Astrocyte of the spinal cord (primary cell): ENCODE measurements at places on chromosomes 12 and 14.

GRCh38 chr14:99412117-99413061, 68.3 kb downstream of the SETD3 start:
- DNase-seq, result peak; percentile 66

DNA sequence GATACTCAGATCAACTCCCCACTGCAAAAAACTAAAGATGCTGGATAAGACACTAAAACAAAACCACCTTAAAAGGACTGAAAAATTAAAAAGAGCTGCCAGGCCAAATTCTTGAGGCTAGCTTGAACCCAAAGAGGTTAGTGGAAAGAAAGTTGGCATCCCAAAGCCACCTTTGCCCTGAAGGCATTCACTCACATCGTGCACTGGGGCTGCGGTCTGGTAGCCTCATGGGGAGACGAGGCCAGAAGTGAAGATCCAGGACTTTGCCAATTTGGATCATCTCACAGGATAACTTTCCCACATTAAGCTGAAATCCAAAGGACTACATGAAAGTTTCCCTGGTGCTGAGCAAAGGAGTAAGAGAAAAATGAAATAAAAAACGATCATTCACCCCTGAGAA, 63.9 kb downstream of the EFCAB11 start:
- no peak for DNase-seq

- no peak for DNase-seq
Observed at GRCh38 chr12:65168681-65169319, 583 bp upstream of the LEMD3 start.

DNA sequence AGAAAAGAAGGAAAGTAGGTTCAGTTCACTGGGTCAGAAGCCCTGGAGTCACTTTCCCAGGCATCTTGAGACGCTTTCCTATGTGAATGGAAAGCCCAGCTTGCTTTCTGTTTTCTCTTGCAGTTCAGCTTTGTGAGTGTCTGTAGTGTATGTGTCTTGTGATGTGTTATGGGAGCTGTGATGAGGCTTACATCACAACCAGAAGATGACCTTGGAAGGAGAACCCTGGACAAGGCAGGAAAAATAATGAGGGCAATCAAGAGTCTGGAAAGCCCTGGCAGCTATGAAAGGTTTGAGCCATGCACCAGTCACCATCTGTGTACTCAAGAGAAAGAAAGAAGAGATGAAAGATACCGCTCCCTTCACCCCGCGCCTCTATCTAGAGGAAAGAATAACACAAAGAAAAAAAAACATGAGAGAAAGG, 35.2 kb upstream of the PTGR2 start:
- DNase-seq, result no peak

DNA sequence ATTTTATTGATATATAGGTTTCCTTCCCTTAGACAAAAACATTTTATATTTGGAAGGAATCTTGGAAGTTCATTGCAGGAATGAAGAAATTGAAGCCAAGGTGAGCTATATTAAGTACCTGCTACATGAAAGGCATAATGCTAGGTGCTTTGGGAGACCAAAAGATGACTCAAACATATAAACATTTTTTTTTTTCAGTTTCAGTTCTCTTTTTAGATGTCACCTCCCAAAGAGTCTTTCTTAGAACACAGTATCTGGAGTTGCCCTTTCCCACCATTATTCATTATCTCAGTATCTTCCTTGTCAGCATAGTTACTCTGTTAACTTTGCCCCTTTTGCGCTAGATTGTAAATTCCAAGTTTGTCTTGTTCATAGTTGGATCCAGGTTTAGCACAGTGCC, 1.1 kb downstream of the LIN52 start:
- no peak for DNase-seq

GRCh38 chr12:51391283-51392123, at the start of gene GALNT6:
Gene GALNT6 (minus strand): TSS chr12:51391406. CDS start chr12:51379781, 11,625 bp downstream.
- no peak for DNase-seq

DNA sequence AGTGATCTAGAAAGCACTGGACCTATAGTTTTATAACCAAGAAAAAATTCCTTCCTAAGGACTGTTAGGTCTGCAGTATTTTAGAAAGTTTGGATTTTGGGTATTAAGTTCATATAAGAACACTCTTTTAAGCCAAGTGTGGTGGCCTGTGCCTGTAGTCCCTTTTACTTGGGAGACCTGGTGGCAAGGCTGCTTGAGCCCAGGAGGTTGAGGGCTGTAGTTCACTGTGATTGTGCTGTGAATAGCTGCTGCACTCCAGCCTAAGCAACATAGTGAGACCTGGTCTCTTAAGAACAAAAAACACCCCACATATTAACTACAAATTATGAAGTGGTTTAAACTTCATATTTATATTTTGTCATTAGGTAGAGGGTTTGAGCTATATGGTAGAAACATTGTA, 9.7 kb downstream of the DNM1L start:
- no peak for DNase-seq

- DNase-seq, result no peak
Observed at GRCh38 chr12:15013634-15014179, 40.9 kb downstream of the PDE6H start.

DNA sequence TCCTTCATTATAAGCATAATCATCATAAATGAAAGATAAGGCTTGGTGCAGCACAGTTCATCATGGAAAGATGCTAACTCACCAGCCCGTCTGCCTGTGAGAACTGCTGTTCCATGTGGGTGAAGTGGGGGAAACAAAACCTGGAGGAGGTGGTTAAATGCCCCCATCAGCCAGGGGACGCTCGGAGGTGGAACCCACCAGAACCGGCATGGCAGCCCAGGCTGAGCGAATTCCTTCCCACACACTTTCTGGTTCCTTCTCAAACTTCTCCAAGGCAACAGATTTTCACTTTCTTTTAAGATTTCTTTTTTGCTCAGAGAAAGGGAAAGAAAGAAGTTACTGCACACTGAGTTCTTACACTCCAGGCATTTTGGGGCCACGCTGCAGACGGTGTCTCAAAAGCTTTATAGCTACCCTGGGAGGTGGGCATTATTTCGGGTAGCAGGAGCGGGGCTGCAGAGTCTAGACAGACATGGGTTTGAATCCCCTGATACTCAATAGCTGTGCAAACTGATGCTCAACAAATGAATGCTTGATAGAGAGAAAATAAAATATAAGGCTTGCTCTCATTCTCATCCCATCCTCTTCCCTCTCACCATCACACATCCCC, 190.7 kb downstream of the BCL11B start:
- DNase-seq, result no peak

DNA sequence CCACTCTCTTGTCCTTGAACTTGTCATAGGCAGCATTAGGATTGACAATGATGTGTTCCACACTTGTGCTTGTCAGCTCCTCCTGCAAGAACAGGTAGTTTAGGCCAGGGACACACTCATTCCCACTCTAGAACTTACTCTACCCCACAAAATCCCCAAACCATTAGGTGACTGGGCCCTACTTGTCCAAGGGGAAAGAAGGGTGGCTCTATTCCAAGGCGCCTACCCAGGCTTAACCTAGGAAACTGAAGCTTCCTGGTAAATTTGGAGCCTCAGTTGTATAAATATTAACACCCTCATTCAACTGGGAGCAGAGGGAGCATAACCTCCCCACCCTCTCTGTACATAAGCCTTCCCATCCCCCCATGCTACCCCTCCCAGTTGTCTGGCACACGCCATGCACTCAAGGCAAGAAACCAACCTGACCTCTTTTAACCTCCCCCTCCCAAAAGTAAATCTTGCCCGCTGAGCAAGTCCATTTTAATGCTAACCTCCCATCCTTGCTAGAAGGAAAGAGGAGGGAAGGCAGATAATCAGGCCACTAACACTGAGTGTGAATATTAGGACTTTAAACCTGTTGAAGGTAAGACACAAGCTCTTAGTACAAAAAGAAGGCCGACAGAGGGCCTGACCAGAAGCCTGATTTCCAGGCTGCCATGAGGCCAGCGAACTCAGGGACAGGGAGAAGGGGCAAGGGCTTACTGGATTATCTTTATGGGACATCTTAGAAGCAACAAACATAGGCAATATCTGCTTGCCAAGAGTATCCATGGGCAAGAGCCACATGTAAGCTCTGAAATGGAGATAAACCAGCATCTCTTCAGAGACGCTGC, 11.0 kb downstream of the DCTN2 start:
- DNase-seq, result no peak

GRCh38 chr14:86539361-86540070, 1009.6 kb downstream of the FLRT2 start:
- no peak for DNase-seq

- no peak for DNase-seq
Observed at GRCh38 chr14:105933238-105933637, 406.9 kb downstream of the TMEM121 start.

DNA sequence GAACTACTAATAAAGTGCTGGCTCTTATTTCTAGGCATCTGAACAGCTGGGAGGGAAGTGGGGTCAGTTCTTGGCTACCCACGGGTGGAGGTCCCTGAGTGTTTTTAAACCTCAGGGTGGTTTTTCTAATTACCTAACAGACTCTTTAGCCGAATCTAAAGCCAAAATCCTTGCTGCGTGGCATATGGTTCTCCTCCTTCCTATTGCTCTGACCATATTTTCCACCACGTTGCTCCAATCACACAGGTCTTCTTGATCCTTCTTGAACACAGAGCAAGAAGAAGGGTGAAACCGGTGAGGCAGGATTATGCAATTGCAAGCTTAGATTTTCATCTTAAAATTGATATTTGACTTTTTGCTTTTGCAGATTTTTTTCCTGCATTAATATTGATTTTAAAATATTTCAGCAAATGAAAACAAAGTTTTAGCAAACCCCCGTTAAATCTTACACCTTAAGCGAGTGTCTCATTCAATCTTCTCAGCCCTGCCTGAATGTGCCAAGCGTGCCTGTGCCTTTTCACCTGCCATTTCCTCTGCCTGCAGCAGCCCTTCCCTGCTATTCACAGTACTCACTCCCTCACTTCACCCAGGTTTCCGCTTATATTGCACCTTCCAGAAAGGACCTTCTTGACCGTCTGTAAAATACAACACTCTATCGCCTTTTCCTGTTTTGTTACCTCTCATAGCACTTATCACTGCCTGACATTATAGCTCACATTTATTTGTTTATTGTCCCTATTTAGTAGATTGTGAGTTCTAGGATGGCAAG, 506.0 kb downstream of the DIO2 start:
- DNase-seq, result no peak

DNA sequence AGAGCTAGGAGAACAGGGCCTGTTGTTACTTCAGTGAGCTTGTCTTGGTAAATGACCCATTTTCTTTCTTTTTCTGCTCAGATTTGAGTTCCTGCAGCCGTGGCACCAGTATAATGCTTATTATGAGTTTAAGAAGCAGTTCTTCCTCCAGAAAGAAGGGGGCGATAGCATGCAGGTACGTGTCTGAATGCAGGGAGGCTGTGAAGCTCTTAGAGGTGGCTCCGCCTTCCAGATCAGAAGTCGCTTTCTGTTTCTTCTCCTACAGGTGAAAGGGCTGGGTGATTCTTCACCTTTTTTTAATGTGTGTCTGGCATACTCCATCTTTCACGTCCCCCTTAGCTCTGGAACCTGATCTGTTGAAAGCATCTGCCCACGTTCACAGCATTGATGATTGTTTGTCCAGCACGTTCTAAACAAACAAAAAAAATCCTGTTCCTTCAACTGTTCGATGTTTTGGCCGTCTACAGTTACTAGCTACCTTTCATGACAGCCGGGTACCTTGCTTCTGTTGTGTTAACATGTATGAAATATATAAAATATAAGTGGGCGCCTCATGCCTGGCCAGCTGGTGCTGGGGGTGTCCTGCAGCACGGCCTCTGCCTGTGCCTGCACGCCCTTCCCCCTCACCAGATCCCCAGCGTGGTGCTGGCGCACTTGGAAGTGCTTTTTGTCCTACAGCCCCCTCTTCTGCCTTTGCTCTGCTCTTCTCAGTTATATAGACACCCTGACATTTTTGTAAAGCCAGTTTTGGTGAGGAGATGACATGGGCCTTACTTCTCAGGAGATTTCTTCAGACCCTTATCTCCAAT, 44.6 kb downstream of the SFSWAP start:
- DNase-seq, result no peak

DNA sequence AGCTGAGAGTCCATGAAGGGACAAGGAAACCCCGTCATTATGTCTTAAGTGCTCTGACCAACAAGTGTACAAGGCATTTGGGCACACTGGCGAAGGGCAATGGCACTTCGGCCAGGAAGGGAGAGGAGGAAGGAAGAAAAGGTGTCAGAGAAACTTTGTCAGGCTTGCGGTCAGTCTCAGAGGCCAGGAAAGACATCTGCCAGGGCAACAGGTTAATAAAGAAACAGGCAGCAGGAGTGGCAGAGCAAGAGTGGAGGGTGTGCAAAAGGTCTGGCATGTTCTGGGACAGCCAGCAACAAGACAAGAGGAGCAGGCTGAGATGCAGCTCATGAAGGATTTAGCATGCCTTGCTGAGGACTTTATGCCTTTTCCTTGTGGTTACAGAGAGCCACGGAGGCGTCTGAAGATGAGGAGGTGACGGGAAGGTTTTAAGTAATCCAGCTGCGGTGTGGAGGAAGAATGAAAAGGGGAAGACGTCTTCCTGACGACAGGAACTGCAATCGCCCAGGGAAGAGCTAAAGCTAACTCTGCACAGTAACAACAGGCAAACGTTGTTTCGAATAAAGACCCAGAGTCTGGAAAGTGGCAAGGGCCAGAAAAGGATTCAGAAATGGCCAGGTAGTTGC, 13.1 kb downstream of the APPL2 start:
- DNase-seq, result no peak

DNA sequence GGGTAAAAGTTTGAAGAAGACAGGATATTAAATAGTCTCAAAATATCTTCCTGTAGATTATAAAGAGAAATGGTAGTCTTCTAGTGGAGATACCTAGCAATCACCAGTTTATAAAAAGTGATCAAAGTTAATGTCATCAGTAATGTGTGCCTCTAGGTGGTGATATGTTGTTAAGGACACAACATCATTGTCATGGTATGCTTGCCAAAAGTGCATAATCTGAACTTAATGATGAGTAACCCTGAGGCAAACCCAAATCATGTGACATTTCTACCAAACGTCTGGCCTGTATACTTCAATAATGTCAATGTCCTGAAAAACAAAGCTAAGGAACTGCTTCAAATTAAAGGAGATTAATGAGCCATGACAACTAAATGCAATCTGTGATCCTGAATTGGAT, 214.7 kb downstream of the PHLDA1 start:
- peak; percentile 60 for DNase-seq

GRCh38 chr14:27995691-27996090, 770.9 kb upstream of the FOXG1 start:
- no peak for DNase-seq

DNA sequence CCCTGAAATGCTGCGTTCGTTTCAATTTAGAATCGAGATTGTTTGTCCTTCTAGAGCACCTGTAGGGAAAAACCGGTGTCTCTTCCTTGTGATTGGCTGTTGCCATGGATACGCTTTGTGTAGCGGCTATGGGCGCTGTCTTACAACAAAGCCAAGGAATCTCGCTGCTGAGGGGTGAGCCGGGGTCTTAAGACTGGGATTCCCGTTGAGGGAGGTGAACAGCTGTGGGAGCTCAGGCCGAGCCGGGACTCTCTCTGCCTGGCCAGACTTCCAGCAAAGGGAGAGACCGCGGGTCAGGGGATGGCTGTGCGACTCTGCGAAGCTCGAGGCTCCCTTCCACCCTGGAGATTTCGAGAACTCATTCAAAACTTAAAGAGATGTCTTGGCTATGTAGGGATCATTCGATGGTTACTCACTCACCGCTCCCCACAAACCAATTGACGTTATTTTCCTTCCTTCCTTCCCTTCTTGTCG, at the start of the genes LRRIQ1 and TSPAN19:
TSS of gene LRRIQ1 (plus strand) at position 118 of the 474 bp plus-strand sequence. CDS start 1,826 bp downstream, outside the sequence.
TSS of gene TSPAN19 (minus strand) at position 44 of the 474 bp plus-strand sequence. CDS start 6,331 bp downstream, outside the sequence.
- DNase-seq, result peak; percentile 92

GRCh38 chr12:100963381-100963780, 168.8 kb downstream of the ANO4 start:
- DNase-seq, result no peak
